ENCODE measurements at places on chromosomes 5 and 9. TPM values are rescaled to one million over a fixed set of nuclear protein-coding genes. Genes with fewer than 3 reads are reported as not detected.

Gene MOB3B
- total RNA-seq, result 0.80 TPM

DNA sequence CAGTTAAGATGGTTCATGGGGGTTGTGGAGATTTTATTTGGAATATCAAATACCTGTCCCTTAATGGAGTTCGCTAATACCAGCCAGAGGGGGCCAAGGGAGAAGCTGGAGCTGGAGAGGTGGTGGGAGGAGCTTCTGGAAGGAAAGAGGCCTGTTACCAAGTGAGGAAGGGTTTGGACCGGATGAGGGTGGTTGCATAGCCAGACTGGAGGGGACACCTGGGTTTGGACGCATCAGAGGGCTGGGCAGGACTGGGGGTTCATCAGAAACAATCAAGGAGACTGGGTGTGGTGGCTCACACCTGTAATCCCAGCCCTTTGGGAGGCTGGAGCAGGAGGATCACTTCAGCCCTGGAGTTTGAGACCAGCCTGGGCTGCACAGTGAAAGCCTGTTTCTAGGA, 111.8 kb upstream of the IER5L start:
- DNase-seq, result no peak

DNA sequence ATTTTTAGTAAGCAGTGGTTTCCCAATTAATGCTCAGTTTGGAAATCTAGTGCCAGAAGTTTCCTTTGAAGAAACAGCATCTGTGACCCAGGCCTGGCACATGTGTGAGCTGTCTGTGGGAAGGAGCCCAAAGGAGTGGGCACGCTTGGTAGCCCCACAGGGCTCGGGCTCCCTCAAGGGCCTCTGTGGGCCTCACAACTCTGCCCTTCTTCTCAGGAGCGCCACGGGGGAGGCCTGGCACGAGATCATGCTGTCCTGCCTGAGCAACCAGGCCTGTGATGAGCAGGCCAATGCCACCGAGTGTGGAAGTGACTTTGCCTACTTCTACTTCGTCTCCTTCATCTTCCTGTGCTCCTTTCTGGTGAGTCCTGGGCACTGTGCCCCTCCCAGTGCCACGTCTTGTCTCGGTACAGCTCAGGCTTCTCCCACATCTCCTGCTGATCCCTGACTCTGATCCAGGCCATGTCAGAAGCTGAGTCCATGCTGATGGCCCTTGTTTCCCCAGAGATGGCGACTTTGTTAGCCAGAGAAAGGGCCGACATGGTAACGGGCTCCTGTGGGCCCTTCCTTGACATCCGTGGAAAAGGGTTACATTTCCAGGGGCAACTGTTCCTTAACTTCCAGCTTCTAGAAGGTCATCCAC, 200.4 kb downstream of the CACNA1B start:
- DNase-seq, result no peak

DNA sequence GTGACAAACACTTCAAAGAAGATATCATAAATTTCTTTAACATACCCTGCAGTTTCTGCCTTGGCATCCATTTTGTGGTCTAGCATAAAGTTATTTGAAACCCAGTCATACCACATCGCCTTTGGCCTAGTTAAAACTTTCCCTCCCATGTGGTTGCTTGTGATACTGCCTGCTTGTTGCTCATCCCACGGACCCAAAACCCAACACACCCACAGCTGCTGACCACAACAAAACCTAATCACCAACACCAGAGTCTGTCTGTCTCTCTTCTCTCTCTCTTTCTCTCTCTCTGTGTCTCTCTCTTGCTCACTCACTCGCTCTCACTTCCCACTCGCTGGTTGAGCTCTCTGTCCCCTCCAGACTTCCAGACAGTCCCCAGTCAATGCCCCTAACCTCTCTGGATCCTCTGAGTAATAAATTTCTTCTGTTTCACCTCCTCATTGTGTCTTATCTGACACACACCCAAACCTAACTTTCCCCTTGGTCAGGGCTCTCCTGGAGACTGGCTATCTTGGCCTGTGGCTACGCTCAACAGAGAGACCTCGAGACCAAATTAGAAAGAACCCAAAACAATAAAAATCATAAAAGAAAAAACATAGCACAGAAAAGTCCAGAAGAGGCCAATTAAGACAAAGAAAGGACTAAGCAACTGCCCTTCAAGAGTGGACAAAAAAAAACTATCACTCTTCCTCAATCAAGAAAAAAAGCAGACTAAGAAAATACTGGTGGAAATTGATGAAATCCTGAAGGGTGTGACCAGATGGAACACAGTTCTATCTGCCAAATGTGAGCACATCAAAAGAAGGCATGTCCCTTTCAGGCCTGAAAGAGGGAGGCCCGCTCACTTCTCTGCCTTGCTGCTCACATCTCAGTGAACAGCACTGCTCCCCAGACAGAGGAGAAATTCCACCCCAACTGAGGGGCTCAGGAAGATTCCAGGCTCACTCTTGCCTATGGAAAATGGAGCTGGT, 41.5 kb downstream of the TTLL11 start:
- DNase-seq, result peak; percentile 77

DNA sequence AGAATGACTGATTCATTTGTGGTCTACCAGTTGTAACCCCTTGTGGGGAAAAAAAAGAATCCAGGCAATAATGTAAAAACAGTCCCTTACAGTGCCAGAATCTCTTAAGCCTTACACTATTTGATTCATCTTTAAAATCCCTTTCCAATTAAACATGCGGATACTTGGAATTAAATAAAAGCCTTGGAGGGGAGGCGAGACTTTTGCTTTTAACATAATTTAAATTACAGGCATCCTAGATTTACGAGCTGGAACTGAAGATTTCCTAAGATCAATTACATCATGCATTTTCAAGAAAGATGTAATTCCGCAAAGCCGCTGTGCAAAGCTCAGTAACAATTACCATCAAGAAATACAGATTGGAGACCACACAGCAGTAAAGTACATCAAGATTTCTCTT, 370.2 kb downstream of the MTRR start:
- no peak for DNase-seq

All from activated CD4-positive, alpha-beta T cell treated with anti-CD3 and anti-CD28 coated beads for 36 hours (primary cell).